CD4-positive, alpha-beta T cell (primary cell): ENCODE measurements at places on chromosomes 4 and X. TPM values are rescaled to one million over a fixed set of nuclear protein-coding genes. Genes with fewer than 3 reads are reported as not detected.

Gene MGAT4D
- total RNA-seq = not detected

Gene TEX13B
- total RNA-seq = not detected

DNA sequence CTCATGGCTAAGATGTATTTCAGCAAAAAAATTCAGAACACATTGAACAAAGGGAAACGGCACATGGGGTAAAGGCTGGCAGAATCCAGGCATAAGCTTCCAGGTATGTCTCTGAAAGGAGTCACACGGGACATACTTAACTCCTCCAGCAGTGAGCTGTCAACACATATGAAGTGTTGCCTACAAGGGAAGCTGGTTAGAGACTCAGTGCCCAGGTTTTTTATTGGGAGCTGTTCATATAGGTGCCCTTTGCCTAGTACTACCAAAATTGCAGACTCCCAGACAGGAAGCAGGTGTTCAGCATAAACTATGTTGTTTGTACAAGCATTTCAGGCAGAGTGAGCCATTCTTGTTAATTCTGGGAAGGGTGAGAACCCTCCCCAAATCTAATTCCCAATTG, 77.4 kb upstream of the PUDP start:
- no peak for DNase-seq

DNA sequence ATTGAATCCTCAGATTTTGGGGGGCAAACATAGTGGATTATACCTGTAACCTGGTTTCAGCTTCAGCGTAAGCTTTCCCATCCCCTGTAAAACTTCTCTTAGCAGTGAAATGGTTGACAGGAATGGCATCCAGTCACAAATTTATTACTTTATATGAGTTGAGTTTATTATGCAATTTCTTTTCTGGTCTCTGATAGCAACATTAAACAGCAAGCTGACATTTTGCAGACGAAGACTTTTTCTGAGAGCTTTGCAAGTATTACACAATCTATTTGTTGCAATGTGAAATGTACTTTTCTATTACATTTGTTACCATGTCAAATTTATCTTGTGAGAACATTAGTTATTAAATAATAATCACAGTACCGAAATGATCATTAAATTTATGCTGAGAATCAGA, 60.6 kb downstream of the GSPT2 start:
- DNase-seq = no peak

GRCh38 chrX:106976416-106976815, 23.6 kb downstream of the MORC4 start:
- DNase-seq = no peak

DNA sequence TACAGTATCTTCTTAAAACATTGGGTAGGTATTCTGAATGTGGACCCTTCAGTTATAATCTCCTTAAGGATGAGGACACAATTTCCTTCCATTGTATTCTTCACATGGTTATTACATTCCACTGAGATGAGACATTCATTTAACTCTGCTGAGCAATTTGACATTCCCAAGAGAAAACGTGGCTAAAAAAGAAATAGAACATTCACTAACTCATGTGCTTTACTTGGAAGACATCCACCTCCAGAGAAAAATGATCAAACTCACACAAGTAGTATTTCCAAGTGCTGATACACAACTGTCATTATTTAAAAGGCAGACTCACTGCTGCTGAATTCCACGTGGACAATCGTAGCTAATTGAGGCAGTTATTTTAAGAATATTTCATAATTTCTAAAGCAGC, 227.9 kb upstream of the ANKRD50 start:
- DNase-seq = no peak

- no peak for DNase-seq
Measured at GRCh38 chrX:11363069-11363594, 69.9 kb downstream of the AMELX start.

DNA sequence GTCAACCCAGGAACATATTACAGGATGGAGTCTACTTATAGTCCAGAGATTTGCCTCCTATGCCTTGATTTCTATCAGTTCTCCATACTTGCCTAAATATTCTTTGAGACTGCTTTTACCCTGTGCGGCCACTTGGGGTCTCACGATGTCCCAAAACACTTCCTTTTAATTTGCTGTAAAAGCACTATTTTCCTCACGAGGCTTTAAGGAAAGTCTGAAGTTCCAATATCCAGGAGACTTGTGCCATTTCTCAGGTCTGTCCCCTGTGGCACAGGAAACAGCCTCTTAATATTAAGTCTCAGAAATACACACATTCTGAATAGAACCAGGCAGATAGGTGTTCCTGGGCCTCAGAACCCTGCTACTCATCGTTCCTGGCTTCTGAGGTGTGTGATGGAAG, 142.9 kb downstream of the TMEM164 start:
- no peak for DNase-seq

GRCh38 chrX:131626681-131627296, 82.9 kb downstream of the OR13H1 start:
- DNase-seq = no peak

- DNase-seq = no peak
Measured at GRCh38 chr4:102335616-102336015, 9.7 kb downstream of the SLC39A8 start.

- DNase-seq = no peak
Measured at GRCh38 chr4:30181918-30182317, 538.3 kb upstream of the PCDH7 start.
